IPS-NIHi11 (cell line): ENCODE measurements at places on chromosomes 7 and 10.

DNA sequence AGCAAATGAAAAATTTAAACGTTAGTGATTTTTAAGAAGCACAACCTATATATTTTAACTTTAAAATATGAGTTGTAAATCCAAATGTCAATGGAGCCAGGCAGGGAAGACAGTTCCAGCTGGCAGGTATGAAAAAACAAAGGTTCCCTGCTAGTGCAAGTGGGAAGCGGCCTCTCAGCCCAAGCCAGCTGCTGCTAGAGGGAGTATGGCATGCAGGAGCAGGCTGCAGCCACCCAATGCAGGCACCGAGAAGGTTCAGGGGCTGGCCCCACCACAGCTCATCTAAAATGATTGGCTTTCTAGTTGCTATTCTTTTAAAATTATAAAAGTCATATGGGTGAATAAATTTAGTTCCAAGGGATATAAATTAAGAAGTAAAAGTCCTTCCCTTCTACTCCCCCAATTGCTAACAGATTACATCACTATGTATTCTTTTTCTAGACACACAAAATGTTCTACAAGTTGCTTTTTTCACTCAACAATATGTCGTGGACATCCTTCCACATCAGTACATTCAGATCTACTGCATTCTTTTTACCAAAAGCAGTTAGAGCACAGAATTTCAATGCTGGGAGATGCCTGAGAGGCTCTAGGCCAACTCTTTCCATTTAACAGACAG lies 69.3 kb downstream of the SGMS1 start:
- peak; percentile 13 for DNase-seq

GRCh38 chr7:121882731-121883130 lies 9.8 kb downstream of the PTPRZ1 start:
- no peak for DNase-seq

- no peak for DNase-seq
These were observed 351.2 kb downstream of the PTPRN2 start for GRCh38 chr7:158236400-158236799.

DNA sequence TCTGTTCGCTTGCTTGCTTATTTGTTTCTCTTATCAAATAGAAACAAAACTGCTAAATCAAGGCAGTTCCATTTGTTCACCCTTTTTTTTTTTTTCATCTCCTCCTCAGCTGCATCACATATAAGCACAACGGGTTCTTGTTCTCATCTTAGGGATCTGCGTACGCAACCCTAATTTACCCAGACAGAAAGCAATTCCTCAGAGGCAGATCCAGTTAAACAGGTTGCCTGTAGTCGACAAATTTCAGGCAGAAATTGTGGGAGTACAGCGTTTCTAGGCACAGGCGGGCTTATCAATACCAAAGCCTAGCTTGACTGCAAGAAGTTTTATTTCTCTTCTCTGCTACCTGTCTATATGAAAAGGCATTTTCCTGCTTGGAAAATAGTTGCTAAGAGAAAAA lies 565.4 kb downstream of the NXPH1 start:
- no peak for DNase-seq

- DNase-seq = no peak
These were observed 104.1 kb downstream of the AOAH start for GRCh38 chr7:36620166-36620708.

DNA sequence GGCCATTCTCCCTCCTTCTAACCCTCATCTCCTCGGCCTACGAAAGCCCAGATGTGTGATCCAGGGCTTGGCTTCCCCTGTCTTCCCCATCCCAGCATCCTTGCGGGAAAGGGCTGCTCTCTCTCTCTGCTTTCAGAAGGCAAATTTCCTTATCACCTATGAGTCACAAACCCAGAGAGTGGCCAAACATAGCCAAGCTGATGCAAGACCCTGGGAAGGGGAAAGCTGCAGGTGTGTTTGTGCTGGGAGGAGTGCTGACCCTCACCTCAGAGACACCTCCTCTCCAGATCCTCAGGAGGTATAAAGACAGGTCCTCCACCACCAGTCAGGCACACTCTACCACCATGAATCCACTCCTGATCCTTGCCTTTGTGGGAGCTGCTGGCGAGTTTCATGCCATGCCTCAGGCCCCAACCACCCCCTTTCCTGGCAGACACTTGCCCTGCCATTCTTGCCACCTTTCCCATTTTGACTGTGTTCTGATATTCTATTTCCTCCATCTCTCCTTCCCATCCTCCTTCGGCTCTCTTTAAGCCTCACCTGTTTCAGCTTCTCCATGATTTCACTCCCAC lies 10.6 kb upstream of the PRSS2 start:
- no peak for DNase-seq

GRCh38 chr7:112723416-112723815 lies 66.8 kb downstream of the TMEM168 start:
- no peak for DNase-seq

DNA sequence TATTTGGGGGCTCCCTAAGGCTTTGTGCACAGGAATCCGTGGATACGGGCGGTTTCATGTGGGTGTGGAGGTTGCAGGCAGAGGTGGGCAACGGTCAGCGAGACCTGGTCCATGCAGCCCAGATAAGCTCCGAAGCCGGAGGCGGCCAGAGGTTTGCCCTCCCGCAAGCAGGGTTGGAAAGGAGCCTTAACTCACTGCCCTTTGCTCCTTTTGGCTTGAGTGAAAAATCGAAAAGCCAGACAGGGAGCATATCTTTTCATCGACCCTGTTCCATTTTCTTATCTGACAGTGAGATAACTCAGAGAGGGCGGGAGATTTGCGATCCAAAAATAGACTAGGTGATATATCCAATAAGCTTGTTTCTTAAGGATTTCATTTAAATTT lies 1.5 kb downstream of the GRM3 start:
- DNase-seq = no peak

- no peak for DNase-seq
These were observed 14.5 kb downstream of the PYROXD2 start for GRCh38 chr10:98400482-98400881.

DNA sequence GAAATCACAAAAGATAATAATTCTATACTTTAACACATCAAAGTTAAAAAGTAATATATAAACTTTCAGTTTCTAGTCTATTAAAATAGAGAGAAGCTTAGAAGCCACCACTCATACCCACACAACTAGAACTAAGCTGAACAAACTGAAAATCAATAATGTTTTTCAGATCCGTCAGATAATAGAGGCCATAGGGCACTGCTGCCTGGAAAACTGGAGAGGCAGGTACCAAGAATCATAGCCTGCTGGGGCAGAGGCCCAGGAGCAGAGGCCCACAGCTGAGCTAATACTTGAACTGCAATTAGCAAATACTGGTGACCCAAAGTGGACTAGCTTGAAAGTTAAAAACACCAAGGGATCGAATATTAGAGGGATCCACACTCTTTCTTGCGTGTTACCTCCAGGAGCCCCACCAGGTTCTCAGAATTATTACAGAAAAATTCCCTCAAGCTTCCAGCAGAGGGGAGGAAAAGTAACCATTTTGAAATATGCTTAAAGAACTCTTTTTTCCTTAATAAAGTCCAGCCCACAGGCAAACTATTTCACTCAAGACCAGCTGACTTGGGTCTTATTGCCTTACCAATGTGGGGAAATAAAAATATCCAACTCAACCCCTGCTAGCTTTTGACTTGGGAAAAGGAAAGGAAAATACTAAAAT lies 774.1 kb upstream of the IGFBP3 start:
- no peak for DNase-seq

DNA sequence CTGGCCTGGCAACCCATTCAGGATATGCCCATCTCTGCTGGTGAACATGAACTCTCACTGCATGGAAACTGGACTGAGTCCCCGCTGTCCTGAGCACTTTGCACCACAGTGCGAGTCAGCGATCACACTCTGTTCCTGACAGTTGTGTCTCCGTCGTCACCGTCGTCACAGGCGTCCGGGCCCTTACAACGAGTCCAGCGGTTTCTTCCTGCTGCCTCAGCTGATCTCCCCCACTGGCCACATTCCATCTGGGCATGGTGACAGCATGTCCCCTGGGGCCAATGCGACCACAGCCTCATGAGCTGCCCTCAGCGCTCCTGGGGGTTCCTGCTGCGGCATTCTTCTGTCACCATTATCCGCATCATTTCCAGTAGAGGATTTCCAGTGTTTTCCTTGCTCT lies 76.8 kb upstream of the KLF6 start:
- no peak for DNase-seq

GRCh38 chr10:55214608-55215007 lies 413.6 kb upstream of the PCDH15 start:
- DNase-seq = no peak

- DNase-seq = no peak
These were observed 29.7 kb downstream of the PALS2 start for GRCh38 chr7:24602860-24603456.

- DNase-seq = no peak
These were observed 9.4 kb downstream of the TMEM106B start for GRCh38 chr7:12220389-12221046.

DNA sequence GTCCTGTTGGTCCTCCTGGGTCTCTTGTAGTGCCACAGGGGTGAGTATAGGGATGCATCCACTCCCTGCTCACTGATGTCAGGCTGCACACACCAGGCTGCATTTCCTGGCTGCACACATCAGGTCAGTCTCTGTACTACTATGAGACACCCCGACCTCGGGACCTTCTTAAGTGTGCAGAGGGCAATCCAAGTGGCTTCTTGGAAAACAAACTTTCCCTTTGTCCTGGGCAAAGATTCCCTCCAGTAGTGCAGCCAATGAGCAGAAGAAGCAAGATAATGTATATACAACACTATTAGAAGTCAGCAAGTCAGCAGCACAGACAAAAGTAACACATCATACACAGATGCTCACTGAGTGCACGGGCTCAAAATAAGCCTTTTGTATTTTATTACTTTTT lies 493.5 kb downstream of the GRID1 start:
- no peak for DNase-seq

DNA sequence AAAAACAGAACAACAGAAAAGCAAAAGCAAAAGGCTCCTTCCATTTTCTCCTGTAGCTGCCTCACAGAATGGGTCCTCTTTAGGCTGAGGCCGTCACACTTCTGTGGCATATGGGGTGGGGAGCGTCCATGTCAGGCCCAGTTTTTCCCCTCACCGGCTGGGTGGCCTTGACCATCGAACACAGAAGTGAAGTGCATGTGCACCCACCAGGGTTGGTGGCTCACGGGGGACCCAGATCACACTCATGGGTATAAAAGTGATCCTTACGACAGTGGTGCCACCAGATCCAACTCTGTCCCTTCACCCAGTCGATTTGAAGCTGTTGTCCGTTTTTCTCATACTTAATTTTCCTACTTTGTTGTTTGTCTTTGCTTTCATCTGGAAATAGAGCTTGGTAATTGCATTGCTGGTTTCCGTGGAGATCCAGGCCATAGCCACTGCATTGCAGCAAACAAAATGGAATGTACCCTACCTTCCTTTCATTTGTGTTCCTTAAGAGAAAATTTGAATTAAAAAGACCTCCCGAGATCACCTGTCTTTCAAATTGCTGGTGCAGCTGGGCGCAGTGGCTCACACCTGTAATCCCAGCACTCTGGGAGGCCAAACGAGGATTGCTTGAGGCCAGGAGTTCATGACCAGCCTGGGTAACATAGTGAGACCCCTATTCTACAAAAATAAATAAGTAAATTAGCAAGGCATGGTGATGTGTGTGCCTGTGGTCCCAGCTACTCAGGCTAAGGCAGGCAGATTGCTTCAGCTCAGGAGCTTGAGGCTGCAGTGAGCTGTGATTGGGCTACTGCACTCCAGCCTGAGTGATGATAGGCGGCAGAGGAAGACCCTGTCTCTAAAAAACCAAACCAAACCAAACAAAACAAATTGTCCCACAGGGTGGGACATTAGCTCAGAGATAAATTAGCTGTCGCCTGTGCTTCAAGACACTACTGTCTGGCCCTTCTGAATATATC lies 10.7 kb upstream of the GJD4 start:
- DNase-seq = peak; percentile 41

DNA sequence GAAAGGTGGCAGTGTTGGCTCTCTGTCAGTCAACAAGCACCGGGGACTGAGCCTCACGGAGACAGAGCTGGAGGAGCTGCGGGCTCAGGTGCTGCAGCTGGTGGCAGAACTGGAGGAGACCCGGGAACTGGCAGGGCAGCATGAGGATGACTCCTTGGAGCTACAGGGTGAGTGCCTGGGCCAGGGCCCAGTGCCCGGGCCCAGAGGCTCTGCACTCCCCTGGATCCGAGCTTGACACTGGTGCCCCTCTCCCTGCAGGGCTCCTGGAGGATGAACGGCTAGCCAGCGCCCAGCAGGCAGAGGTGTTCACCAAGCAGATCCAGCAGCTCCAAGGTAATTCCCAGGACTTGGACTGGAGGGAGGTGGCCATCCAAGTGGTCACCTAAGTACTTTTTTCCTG lies 2.7 kb downstream of the CCDC136 start:
- DNase-seq = no peak

DNA sequence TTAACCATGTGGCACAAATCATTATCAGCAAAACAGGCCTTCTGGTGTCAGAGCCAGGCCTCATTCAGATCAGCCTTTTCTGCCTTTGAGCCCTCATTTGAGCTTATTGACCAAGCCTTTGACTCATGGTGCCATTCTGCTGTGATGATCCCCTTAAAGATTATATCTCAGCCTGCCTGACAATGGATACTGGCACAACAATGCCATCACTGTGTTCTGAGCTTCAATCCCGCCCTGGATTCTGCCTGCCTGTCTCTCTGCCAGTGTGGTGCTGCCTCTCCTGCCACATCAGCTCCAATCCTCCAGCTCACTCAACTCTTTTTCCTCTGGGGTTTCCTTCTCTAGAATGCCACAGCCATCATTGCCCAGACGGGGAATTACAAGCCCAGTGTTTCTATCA lies 52.6 kb downstream of the SRI start:
- no peak for DNase-seq

DNA sequence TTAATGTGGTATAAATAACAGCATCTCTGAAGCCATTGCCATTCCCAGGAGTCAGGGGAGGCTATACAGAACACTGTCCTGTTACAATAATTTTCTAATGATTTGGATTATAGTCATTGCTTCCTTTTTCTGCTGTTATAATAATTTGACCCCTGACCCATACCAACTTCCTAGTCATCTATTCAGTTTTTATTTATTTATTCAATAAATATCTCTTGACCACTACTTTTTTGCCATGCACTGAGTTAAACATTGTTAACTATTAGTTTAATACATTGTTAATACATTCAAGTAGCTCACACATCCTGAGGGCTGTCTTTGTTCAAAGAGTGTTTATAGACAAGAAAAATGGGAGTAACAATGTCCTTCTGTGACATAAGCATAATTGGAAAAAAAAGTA lies 235.5 kb upstream of the MEOX2 start:
- DNase-seq = no peak

- DNase-seq = no peak
These were observed 67.1 kb upstream of the PRR15 start for GRCh38 chr7:29496355-29497020.

GRCh38 chr7:108697254-108697653 lies 127.6 kb downstream of the DNAJB9 start:
- no peak for DNase-seq

DNA sequence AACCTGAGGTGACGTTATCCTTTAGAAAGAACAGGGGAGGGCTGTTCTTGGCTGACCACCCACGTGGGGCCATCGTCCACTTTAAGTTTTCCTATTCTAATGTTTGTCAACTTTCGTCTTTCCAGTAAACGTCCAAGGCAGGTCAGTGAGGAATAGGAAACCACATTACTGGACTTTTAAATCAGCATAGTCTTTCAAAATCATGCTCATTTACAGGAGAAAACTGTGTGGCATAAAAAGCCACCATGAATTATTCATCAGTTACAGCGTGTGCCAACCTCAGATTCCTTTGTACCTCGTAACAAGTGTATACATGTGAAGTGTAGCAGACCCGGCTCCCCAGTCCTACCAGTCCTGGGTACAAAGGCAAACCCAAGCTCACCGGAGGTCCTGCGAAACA lies 25.1 kb upstream of the ABLIM1 start:
- no peak for DNase-seq

GRCh38 chr10:22483132-22483531 lies 137.8 kb downstream of the SPAG6 start:
- no peak for DNase-seq
